Stimulated activated CD8-positive, alpha-beta memory T cell treated with anti-CD3 and anti-CD28 coated beads, Interleukin-4, amount 100 ng/mL, for 48 hours (primary cell): ENCODE measurements at places on chromosomes 1 and 21.

- no peak for DNase-seq
Measured at GRCh38 chr1:210159211-210159610, 73.4 kb upstream of the SERTAD4 start.

DNA sequence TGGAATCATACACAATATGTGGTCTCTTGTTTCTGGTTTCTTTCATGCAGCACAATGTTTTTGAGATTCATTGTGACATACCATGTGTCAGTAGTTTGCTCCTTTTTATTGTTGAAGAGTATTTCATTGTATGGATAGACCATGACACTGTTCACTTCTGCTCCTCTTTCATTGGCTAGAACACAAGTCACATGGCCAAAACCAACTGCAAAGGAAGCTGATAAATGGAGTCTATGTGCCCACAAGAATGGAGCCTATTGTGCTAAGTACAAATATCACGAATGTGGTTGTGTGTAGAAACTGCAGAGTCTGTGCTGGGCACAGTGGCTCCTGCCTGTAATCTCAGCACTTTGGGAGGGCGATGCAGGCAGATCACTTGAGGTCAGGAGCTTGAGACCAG is 28.6 kb upstream of the FNBP1L start:
- DNase-seq = no peak

DNA sequence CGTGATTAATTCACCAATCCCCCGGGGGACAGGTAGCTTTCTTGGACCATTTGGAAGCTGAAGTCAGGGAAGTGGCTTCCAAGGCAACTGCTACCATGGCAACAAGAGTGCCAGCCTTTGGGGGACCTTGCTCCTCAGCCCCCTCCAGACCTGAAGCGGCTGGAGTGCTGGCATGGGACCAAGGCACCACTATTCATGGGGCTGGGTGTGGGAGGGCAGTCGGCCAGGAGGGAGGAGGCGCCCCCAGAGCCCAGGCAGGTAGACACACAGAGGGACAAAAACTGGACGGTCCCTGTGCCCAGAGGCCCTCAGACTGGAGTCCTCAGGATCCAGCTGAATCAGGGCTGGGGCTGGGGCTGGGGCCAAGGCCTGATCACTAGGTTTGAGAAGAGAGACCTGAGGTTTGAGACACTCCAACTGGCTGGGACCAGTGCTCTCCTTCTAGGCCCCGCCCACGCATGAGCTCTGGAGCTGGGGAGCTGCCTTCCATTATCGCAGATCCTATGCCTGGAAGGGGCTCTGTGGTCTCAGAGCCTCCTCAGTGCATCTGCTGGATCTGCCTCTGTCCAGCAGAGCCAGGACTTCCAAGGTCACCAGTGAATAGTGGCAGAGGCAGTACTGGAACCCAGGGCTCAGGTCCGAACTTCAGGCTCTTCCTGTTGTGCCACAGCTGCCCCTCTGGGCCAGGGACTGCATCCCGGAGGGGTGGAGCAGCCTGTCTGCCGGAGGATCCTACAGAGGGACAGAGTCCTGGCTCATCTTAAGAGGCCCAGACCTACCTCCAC is 3.3 kb upstream of the KNCN start:
- DNase-seq = no peak

- DNase-seq = no peak
Measured at GRCh38 chr1:234205966-234206365, 167.3 kb upstream of the COA6 start.

DNA sequence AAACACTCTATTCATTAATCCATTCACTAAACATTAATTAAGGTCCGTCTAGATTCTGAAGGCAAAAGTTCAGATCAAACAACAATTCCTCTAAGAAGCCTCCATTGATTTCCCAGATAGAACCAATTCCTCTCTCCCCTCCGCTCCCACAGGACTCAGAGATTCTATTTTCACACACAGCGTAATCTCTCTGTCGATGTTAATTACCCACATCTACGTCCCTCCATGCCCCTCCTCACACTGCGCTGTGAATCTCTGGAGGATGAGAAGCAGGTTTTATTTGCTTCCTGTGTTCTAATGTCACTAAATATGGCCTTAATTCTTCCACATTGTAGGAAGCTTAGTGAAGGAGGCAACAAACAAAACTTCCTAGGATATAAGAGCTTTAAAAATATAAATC is 306.7 kb downstream of the DSCAM start:
- DNase-seq = no peak

- no peak for DNase-seq
Measured at GRCh38 chr1:95206514-95206913, 27.5 kb upstream of the RWDD3 start.

GRCh38 chr1:184507165-184507564 is 120.3 kb downstream of the C1orf21 start:
- no peak for DNase-seq

DNA sequence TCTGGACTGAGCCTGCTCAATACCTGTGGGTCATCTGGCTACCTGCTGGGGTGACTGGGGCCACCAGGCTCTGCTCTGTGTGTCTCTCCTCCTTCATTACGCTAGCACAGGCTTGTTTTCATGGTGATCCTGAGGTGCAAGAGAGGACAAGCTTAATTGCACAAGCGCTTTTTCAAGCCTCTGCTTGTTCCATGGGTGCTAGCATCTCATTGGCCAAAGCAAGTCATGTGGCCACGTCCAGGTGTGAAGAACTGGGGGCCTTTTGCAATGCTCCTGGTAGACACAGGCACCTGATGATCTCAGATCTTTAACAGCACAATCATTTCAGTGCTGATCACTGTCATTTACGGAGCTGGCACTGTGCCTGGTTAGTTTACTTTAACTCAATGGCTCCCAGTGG is 114.6 kb downstream of the KAZN start:
- no peak for DNase-seq

GRCh38 chr21:45256021-45256911 is 31.4 kb downstream of the POFUT2 start:
- DNase-seq = no peak

DNA sequence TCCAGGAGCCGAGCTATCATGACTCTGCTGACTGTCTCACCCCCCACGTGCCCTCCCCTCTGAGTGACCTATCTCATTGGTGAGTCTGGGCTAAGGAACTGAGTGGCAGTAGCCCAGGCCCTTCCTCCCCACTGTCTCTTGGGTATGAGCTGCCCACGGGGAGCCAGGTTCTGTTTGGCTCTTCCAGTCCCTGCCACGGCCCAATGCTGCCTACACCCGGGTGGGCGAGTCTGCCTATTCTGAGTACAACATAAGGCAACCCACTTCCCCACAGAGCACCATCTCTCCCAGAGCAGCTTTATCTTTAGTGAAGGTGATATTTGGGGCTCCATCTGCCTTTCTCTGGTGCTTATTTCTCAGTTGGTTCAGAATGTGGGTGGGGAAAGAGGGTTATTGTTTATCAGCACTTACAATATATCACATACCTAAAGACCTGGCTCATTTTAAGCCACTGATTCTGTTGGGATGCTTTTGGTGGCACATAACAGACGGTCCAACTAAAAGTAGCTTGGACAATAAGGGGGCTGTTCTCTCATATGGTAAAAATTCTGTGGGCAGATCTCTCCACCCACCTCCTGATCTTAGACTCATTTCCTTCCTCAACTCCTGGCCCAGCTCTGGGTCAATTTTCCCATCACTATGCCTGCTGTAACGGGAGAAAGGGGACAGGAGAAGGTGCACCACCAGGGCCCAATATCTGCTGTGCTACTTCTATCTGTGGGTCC is 27.7 kb upstream of the VWA5B1 start:
- no peak for DNase-seq

DNA sequence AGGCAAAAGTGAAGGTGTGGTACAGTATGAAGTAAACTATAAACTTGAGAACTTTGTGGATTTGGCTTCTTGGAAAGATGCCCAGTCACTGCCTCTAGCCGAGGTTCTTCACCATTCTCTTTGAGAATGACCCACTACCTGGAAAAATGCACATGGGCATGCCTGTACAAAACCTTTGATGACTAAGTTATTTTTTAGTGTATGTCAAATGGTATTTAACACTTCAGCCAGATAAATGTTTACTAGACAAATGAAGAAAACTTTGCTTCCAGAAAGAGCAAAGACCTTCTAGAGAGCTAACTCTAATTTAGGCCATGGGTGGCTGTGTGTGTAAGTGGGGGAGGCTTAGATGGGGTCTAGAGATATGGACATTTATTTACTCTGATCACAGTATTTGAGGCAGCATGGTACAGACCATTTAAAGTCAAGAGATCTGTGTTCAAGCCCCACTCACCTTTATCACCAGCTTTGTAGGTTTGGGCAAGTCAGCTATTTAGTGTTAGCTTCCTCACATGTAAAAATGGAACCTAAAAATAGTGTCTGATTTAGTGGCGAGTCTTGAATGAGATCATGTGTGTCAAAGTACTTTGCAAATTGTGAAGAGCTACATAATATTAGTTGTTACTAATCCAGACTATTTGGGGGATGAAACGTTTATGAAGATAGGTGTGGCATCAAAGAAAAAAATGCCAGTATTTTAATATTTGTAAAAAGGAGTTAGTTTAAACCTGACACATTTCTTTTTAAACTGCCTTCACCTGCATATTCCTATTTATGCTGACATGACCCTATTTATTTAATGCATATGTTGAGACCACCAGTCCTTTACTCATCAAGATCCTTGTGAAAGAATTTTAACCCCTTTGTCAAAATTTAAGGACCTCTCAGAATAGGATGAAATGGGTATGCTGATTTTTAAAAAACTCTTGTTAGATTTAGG is 20.2 kb downstream of the NFYC start:
- no peak for DNase-seq

GRCh38 chr1:163163881-163164582 is 38.7 kb downstream of the RGS5 start:
- no peak for DNase-seq

- DNase-seq = no peak
Measured at GRCh38 chr1:170730014-170730413, 66.1 kb downstream of the PRRX1 start.

GRCh38 chr21:25029580-25029979 is 577.7 kb downstream of the MRPL39 start:
- no peak for DNase-seq

DNA sequence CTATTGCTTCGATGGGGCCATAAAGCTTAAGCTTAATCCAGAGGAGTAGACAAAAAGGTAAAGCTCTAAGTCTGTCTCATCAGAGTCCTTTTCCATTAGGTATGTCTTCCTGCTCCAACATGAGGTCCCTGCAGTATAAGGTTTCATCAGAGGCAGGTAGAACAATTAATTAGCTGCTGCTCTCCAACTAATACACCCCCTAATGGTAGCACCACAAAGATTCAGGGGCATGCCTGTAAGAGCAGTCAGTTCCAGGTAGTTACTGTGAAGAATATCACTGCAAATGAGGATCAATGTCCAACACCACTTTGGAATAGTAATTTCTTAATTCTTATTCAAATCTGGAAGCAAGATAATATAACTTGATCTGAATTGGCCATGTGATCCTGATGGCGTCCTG is 160.3 kb upstream of the ESRRG start:
- DNase-seq = no peak

DNA sequence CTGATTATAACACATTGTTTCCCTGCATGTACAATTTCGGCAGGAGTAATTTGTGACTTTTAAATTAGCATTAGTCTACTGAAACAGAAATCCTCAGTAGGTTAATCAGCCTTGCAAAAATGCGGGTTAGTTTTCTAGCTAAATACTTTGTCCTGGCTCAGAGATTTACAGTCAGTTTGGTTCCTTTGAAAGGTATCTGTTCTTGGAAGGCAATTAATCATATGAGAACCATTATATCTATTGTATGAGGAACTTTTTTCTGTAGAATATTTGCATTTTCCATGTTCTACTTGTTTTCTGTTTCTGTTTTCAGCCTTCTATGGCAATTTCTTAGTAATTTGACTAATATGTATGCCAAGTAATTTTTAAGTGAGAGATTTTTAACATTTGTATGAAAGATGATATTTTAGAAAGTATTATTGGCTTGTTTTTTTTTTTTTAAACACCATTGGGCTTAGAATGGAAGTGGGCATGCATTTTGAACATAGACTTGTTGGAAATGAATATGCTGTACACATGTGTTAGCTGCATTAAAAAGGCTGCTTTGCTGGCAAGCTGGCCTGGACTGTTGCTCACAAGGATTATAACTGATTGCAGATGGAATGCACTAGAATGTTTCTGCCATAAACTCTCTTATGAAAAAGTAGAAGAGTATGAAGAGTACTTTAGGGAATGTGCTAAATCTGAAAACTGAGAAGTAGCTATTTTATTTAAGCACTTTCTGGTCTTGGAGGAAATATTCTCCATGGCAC is 26.2 kb downstream of the KIF1B start:
- DNase-seq = no peak

DNA sequence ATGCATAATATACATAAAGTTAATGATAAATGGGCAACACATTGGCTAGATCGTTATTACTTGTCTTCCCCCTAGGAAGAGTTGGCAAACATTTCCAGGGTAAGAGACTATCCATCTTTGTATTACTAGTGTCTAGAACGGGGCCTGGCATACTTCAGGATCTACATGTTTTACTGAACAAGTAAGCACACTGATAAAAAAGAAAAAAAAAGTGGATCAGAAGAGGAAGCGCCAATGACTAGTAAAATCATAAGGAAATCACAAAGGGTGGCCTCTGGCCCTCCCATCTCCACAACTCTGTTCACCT is 482 bp downstream of the TM2D1 start:
- DNase-seq = no peak

DNA sequence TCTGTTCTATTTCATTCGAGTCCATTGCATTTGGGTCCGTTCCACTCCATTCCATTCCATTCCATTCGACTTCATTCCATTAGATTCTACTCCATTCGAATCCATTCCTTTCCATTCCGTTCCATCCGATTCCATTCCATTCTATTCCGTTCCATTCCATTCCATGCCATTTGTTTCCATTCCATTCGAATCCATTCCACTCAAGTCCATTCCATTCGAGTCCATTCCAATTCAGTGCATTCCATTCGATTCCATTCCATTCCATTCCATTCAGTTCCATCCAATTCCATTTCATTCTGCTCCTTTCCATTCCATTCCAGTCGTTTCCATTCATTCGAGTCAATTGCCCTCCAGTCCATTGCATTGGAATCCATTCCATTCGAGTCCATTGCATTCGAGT is 2603.7 kb upstream of the TPTE start:
- no peak for DNase-seq

DNA sequence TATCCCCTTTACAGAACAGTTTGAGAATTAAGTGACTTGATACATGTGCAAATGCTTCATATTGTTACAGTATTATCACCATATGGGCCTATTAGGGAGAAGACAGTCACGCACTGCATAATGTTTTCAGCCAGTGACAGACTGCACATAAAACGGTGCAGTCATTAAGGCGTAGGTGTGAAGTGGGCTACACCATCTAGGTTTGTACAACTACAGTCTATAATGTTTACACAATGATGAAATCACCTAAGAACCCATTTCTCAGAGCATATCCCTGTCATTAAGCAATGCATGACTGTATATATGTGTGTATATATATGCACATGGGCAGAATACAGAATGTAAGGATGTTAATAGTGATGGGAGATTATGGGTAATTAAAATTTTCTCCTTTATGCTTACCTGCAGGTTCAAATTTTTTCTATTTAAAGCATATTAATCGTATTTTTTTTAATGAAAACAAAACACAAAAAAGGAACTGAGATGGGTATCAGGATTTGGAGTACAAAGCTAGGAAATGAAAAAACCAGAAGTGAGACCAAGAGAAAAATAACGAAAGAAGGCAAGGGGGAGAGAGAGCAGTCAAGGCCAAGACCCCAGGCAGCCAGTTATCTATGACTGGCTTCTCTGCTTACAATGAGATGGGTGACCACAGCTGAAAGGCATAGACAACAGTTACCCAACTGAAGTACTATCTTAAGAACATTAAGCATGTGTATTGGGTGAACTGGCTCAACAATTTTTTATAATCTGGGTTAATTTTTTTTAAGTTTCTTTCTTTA is 122.9 kb upstream of the DAB1 start:
- no peak for DNase-seq
